Stimulated activated CD4-positive, alpha-beta T cell treated with anti-CD3 and anti-CD28 coated beads, Interleukin-2, amount 100 ng/mL, for 48 hours (primary cell): ENCODE measurements at places on chromosomes 1 and 21.

- no peak for DNase-seq
These were observed 29.0 kb downstream of the NFIA start for GRCh38 chr1:61111084-61112004.

DNA sequence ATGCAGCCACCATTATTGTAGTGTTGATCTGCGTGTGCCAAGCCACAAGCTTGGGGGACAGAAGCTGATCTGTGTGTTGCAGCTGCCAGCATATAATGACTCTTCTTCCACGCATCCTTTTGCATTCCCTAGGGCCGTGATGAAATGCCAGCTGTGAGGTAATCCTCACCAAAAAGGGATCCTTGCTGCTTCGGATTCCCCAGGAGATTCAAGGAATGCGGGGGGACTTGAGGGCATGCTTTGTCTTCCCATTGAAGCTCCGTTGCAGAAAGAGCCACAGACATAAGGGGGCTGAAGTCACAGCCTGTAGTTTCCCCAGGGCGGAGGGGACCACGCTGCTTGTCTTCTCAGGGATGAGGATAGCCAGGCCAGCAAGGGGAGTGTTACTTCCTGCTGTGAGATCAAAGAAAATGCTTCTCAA lies 281.6 kb upstream of the FMN2 start:
- DNase-seq = no peak

GRCh38 chr1:66943361-66943969 lies 18.7 kb downstream of the MIER1 start:
- no peak for DNase-seq

DNA sequence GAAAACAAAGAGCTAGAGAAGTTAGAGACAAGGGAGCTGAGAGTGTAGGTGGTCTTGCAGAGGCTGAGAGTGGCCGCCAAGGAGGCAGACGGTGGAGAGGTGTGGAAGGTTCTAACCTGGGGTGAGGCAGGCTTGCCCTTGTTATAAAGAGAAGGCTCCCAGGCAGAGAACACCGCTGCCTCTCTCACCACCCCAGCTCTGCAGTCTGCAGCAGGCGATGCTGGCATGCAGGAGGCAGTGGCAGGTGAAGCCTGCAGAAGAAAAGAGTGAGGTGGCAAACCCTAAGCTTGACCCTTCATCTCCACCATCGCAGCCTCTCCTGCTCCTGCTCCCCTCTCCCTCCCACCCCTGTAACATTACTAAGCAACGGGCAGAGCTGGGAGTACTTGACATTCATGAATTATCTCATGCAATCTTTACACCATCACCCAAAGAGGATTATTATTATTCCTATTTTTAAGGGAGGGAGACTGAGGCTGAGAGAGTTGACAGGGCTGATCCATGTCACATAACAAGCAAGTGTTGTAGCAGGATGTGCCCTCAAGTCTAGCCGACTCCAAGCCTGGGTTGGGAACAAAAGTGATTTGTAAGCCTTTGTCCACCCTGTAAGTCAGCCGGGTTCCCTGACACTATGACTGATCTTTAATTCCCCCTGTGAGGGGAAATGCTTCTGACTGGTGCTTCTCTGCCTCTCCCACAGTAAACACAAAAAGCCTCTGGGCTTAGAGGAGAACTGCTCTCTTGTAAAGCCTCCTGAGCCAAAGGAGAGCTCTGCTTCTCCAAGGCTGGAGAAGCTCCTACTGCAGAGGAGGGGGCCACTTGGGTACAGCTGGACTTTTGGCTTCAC lies 36.1 kb downstream of the KANK4 start:
- DNase-seq = no peak

- no peak for DNase-seq
These were observed 89.4 kb downstream of the SEC16B start for GRCh38 chr1:177880339-177880891.

DNA sequence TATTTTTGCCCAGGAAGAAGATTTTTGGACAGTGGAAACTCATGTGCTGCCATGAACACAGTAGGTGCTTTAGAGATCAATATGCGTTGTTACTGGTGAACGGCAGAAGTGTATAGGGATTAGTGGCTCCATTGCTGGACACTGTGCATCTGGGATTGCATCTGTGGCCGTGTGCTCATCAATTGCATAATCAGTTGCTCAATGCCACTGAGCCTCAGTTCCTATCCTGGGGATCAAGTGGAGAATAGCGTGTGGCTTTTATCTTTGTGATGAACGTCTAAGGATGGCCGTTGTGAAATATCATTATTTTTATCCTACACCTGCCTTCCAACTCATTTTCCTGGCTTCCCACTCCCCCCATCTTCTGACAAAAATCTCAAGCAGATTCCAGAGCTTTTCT lies 5.4 kb downstream of the TNN start:
- DNase-seq = no peak

DNA sequence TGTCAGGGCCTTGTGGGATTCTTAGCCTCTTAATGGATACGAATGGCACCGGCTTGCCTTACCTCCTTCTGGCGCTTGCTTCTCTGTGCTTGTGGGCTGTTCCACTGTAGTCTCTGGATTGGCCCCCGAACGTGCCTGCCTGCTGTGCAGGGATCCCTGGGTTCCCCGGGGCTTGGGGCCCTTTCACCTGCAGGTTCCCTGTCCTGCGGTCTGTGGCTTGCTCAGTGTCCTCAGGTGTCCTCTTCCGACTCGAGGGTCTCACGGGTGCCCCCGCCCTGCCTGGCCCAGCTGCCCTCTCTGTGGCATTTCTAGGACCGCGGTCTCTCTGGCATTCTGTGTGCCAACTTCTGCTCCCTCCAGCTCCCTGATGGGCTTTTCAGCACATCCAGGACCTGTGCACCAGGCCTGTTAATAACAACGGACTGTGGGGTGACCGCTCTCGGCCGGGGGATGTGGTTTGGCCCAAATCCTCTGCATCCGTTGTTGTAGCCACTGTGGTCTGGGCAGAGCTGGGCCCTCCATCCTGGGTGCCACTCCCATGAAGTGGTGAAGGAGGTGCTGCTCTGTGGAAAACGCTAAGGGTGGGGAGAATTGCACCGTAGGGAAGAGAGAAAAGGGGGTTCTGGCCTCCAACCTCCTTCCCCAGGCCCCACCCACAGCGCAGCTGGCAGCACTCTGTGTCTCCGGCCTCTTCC lies 12.4 kb downstream of the COL18A1 start:
- no peak for DNase-seq

DNA sequence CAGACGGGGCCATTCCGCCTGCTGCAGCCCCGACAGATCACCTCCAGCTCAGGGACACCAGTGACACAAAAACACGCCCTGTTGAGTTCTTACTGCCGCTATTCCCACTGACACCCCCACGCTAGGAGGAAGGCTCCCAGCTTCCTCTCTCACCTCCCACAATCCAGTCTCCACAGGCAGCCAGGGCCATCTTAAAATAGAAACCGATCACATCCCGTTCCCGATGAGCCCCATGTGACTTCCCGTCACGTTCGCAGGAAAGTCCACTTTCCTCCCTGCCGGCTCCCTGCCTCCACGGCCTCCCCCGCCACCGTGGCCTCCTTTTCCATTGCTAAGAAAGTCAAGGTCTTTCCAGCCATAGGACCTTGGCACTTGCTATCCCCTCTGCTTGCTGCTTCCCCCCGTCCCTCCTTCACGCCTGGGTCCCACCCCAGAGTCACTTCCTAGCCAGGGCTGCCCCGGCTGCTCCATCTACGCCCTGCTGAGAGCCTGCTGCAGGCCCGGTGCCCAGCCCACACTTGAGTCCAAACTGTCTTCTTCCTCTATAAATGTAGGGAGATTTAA lies 24.0 kb upstream of the DDOST start:
- no peak for DNase-seq

GRCh38 chr1:167938080-167938636 lies 1.3 kb upstream of the MPC2 start:
- no peak for DNase-seq

DNA sequence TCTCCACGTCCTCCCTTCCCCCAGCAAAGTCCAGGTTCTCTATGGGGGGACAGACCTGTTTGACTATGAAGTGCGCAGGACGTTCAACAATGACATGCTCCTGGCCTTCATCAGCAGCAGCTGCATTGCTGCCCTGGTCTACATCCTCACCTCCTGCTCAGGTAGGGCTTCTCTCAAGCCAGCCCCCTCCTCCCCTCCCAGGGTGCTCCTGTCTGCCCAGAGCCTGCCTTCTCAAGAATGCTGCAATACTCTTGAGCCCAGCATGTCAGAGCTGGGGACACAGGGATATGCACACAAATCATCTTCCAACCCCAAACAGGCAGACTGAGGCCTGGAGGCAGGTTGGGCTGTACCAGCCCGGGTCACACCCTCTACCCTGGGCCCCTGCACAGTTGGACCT lies 35.4 kb downstream of the DISP3 start:
- DNase-seq = no peak

- no peak for DNase-seq
These were observed 20.1 kb downstream of the YTHDF2 start for GRCh38 chr1:28756846-28757245.

DNA sequence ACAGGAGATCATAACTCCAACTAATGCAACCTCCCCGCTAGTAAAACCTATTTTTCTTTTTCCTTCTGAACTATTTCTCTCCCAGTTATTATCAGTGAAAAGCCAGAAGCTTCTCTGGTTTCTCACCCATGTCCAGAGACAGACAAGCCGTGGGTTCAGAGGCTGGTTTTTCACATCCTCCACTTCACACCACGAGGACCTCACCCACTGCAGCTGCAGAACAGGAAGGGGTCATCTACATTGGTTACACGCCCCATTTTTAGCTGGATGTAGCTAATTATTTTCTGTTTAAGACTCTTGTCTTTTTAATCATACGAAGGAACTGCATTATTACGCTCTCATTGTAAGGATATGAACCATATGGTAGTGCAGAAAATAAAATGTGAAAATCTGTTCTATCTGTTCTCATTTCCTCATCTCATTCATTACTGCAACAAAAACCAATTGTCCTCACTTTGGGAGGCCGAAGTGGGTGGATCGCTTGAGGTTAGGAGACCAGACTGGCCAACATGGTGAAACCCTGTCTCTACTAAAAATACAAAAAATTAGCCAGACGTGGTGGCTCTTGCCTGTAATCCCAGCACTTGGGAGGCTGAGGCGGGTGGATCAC lies 39.1 kb upstream of the CLDN14 start:
- DNase-seq = no peak

- no peak for DNase-seq
These were observed 21.1 kb downstream of the PLA2G4A start for GRCh38 chr1:186849826-186850225.

- DNase-seq = no peak
These were observed 179.9 kb downstream of the COL24A1 start for GRCh38 chr1:85976516-85977205.

DNA sequence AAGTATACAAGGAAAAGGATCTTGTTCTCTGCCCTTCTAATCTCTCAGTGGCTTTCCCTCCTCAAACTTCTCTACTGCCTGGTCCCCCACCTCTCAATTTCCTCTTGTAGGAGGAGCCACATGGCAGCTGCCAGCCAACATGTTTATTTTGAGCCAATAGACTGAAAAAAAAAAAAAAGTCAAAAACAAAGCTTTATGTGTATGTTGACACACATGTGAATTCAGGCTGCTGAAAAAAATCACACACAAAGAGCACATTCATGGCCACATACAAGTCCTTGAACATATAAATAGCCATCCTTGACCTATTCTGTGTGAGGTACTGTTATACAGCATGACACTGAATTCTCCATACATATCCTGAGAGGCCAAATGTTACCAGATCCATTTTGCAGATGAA lies 3.7 kb downstream of the PTPN14 start:
- no peak for DNase-seq

DNA sequence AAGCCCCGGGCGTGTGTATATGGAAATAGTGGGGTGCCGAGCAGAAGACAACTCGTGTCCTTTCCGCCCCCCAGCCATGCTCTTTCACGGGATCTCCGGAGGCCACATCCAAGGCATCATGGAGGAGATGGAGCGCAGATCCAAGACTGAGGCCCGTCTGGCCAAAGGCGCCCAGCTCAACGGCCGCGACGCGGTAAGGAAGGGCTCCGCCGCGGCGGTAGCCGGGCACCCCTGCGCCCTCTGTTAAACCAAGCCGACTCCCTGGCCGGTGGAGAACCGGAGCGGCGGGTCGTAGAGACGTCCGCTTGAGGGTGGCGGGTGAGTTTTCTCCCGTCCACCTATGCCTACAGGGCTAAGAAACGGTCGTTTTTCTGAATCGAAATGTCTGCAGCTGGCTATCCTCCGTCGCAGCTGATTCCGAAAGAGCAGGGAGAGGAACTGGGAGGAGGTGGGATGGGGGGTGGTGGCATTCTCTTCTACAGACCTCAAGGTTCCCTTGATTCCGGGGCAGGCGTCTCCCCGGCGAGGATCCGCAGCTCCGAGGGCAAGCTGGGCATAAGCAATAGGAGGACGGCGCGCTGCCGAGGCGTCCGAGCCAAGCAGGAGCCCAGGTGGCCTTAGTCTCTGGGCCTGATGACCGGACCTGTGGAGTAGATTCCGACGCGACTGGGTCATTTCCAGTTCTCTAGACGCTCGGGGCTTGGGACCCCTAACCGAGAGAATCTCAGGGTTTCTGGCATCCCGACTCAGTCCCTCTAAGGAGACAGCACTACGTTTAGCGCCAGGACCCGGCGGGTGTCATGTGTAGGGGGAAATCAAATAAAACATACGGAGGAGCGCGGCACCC lies 856 bp downstream of the LHX9 start:
- no peak for DNase-seq

DNA sequence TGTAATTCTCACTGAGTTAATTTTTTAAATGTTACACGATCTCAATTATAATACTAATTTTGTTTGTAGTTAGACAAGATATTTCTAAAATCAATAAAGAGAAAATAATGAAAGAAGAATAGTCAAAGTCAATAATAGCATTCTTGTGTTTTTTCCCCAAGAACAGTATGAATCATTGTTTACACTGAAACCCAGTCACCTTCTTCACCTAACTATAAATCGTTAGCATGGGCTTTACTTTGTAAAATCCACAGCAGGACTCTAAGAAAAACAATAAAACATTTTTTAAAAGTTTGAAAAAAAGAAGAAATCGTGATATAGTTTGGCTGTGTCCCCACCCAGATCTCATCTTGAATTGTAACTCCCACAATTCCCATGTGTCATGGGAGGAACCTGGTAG lies 234.6 kb upstream of the LYPLAL1 start:
- DNase-seq = no peak

DNA sequence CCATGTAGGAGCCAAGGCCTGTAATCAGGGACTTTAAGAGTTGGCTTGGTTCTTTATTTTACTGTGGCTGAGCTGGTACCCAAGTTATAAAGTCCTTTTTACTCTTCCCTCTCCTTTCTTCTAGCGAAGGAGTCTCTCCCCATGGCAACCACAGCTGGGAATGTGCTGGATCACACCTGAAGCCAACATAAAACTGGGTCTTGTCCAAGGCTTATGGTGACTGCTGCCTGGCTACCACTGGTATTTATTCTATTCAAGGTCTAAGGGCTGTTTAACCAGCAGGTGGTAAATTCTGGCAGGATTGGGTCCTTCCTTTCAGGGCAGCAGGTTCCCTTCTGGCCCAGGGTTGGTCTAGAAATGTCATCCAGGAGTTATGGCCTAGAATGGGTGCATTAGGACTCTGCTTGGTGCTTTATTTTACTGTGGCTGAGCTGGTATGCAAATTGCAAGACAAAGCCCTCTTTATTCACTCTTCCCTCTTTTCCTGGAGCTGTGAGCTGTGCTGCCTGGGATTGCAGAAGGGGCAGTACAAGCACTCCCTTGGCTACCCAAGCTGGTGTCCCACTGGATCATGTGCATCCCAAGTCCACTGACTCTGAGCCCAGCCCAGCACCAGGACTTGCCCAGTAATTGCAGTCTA lies 26.6 kb downstream of the SLC22A15 start:
- DNase-seq = no peak
